Activated CD8-positive, alpha-beta T cell treated with anti-CD3 and anti-CD28 coated beads for 36 hours (primary cell): ENCODE measurements at places on chromosomes 1 and 21.
A peak's percentile ranks its signal among the peaks of the same experiment; 100 is the strongest.

DNA sequence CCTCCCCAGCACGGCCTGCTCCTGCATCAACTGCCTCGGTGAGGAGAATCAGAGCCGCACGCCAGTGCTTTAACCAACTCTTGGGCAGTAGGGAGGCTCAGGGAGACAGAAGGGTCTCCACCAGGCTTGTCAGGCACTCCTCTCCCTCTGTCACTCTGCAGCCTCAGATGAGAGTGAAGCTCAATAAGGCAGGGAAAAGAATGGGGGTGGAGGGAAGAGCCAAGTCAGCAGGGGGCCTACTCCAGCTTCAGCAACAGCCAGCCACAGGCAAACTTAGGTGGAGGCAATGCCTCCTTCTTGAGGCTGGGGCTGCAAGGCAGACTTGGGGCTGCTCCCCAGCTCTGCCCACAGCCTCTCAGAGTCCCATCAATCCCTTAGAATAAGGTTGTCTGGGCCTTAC, 51.8 kb upstream of the A3GALT2 start:
- DNase-seq = no peak

GRCh38 chr1:90761156-90761555, 44.1 kb upstream of the BARHL2 start:
- no peak for DNase-seq

DNA sequence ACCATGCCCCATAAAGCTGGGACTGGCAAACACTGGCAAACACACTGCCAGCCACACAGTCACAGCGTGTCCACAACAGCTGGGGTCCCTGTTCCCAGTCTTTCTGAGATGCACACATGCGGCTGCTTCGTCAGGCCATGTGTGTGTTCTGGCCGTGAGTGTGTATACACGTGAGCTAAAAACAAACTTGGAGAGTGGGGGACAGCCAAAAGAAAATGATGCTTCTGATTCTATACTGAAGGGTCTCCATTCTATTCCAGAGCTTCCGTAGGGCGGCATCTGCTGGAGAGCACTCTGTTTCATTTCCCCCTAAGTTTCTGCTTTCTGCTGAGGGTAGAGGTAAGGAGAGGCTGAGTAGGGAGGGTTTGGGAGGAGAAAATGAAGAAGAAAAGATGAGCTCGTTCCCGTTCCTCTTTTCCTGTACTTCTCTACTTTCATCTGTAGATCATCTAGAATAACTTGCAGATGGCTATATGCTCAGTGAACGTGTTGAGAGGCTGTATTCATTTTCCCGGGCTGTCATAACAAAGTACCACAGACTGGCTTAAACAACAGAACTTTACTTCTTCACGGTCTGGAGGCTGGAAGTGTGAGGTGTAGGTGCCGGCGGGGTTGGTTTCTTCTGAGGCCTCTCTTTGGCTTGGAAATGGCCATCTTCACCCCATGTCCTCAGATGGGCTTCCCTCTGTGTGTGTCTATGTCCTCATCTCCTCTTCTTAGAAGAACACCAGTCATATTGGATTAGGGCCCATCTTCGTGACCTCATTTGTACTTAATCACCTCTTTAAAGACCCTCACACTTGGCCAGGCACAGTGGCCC, 151.6 kb downstream of the TOMM20 start:
- DNase-seq = no peak

DNA sequence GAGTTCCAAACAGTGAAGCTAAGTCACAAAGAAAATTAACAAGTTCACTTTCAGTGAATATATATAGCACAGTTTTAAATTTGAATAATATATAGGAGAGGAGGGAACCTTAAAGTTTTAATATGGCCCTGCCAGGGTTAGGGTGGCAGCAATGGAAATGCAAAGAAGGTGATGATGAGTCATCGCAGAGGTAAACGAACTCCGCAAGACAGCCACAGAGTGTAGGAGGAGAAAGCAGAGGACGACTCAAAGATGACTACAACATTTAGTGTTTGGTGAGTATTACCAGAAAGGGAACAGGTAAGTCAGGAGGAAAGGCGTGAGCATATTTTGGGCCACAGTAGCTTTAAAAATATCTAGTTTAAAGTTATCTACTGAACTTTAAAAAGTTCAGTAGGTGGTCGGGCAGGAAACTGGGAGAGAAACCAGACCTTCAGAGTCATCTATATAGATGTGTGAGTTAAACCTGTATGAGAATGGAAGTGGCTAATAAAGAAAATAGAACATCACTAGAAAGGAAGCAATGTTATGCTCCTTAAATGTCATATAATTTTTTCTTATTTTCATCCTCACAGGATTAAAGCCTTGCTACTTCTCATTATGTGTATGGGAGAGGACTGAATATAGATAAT, 75.7 kb downstream of the UCHL5 start:
- peak; percentile 61 for DNase-seq

DNA sequence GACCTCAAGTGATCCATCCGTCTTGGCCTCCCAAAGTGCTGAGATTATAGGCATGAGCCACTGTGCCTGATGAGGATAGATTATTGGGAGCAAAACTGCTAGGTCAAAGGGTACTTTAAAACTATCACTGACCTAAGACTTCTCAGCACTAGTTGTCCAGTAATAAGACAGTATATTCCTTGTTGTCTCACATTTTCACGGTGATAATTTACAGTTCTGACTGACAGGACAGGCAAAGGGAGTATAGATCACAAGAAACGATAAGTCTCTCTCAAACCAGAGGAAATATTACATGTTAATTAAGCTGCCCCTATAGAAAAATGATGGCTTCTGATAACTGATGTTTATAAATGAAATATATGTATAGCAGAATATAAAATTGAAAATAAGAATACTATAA, 3.7 kb downstream of the MRPS14 start:
- DNase-seq = no peak

- peak; percentile 45 for DNase-seq
These were observed 179.1 kb downstream of the PSMG1 start for GRCh38 chr21:39003982-39004633.

DNA sequence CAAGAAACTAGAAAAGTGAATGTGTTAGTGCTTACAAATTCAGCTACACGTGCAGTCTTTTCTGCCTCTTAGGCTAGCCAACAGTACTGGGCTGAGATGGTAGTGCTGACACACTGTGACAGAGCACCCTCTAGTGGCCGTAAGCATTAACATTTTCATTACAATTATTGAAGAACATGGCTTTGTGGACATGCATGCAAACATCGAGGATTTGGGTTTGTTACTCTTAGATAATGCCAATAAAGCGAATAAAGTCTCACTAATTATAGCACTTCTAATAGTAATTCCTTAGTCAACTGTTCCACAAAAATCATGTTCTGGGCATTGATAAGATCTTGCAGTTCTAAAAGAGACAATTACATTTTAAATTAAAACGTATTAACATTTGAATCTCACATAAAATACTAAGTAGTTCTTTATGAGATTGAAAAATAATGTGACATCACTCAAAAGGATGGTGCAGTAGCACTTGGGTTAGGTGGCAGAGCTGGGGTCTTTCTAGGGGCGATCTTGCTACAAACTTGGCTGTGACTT, 47.1 kb downstream of the MYSM1 start:
- peak; percentile 72 for DNase-seq
